AG04449 (cell line): ENCODE measurements at places on chromosomes 5 and 9.

GRCh38 chr5:95959888-95960666 lies 1.6 kb downstream of the ELL2 start:
- DNase-seq, result no peak

DNA sequence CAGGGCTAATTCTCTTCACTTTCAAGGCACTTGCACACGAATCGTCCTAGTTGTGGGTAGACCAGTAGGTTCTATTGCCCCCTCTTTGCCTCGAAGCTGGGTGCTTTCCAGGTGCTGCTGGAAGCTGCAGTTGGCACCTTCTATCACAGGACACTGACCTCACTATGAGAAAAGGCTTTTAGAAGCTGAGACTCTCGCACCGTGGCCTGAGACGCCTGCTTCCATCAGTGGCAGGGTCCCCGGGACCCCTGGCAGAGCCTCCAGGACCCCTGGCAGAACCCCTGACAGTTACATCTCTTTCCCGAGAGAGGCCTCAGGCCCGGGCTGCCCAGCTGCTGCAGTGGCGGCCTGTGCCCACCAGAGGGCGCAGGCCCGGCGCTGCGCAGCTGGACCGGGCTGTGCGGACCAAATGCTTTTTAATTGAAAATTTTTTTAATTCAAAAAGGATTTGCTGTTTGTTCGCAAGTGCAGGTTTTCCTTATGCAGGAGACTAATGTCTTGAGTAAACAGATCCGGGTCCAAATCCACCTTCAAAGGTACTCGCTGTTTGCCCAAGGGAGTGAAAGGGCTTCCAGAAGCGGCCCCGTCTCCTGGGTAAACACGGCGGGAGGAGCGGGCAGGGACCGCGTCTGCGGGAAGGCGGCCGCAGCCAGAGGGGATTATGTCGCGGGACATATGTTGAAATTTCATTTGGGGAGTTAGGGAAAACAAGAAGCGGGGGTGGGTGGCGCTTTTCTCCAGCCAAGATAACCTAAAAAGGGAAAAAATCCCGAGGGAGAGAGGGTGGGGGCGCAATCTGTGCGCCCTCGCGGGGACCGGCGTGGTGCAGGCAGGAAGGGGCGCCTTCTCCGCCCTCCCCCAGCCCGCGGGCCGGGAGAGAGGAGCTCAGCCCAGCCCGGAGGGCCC lies 114.5 kb upstream of the LMX1B start:
- no peak for DNase-seq

DNA sequence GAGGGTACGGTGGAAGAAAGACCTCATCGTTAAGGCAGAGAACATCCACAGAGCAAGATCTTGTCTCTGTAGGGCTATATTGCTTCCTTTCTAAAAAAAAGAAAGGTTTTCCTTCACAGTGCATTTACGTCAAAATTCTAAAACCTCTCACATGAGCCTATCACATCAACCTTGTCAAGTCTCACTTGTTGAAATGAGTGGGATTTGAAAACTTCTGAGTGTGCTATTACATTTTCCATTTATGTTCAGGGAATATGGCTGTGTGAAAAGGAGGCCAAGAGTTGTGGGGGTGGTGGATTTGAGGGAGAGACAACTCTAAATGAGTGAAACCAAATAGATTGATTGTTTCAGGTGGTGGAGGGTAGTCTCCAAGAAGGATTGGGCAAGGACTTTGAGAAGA lies 147.1 kb upstream of the MPDZ start:
- no peak for DNase-seq

DNA sequence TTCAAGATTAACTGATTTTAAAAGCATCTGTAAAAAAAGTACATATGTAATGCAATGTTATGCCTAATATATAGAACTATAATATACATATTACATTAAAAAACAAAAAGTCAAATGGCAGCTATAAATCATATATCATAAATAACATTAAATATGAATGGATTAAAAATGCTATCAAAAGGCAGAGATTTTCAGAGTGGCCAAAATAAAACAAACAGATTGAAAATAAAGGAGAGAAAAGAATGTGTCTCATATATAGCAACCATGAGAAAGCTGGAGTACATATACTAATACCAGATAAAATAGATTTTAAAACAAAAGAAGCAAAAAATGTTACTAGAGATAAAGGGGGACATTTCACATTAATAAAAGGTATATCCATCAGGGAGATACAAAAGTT lies 38.5 kb downstream of the S1PR3 start:
- no peak for DNase-seq

GRCh38 chr9:83027153-83027891 lies 35.6 kb downstream of the RASEF start:
- DNase-seq, result peak; percentile 60

- no peak for DNase-seq
These were observed 2.1 kb downstream of the ZDHHC21 start for GRCh38 chr9:14690948-14691730.

GRCh38 chr5:111548348-111548950 lies 36.1 kb upstream of the STARD4 start:
- DNase-seq, result no peak
